MM.1S (cell line): ENCODE measurements at places on chromosomes 6 and 20.

- H3K27me3 ChIP-seq: no peaks in the 10 kb centered on the region
- no peak overlapping the region for H3K4me3 ChIP-seq
- no peak for DNase-seq
Measured at GRCh38 chr6:55794136-55794812, 81.1 kb downstream of the BMP5 start.

GRCh38 chr6:74289884-74290283 is 593.9 kb downstream of the CD109 start:
- no peak for DNase-seq
- H3K27me3 ChIP-seq: no peaks in the 10 kb centered on the region
- no peak overlapping the region for H3K27ac ChIP-seq
- H3K4me3 ChIP-seq: no peak overlapping the region

DNA sequence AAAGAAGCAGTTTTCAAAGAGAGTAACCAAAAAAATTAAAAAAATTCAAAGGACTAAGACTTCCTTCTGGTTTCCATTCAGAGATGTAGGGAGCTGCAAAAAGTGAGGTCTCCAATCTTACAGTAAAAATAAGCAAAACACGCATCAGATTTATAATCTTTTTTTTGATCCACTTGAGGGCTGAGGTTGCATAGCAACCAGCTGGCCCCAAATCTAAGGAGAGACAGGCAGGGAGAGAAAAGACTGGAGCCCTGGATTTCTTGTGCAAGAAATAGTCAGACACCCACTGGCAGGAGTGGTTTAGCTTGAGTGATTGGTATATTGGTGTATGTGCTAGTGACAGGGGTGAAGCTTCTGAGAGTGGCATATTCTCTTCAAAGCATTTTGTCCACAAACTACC is 135.9 kb upstream of the FUT9 start:
- no peak overlapping the region for H3K4me3 ChIP-seq
- no peaks in the 10 kb centered on the region for H3K4me1 ChIP-seq
- H3K36me3 ChIP-seq: no peaks in the 10 kb centered on the region
- DNase-seq: no peak
- no peaks in the 10 kb centered on the region for H3K27me3 ChIP-seq
- no peak overlapping the region for H3K27ac ChIP-seq

GRCh38 chr6:170286934-170287265 is 4.0 kb downstream of the DLL1 start:
- H3K4me1 ChIP-seq: no peaks in the 10 kb centered on the region
- H3K4me3 ChIP-seq: no peak overlapping the region
- H3K27me3 ChIP-seq: peaks cover 39% of the 10 kb centered on the region
- H3K36me3 ChIP-seq: no peaks in the 10 kb centered on the region
- no peak overlapping the region for H3K27ac ChIP-seq

- no peaks in the 10 kb centered on the region for H3K4me1 ChIP-seq
- no peaks in the 10 kb centered on the region for H3K27me3 ChIP-seq
Measured at GRCh38 chr6:27684264-27685211, 211.6 kb upstream of the ZNF184 start.

DNA sequence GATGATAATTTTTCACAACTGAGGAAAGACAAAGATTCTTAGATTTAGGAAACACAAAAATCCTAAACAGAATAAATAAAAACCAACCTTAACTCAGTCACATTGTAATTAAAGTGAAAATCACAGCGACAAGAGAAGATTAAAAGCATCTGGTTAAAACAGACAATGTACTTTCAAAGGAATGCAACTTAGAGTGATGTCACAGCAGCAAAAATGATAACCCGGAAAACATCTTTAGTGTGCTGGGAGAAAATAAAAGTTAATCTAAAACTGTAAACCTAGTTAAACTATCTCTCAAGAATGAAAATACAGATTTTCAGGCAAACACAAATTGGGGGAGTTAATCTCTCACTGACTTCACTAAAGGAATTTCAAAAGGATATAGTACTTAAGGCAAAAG is 76.8 kb upstream of the OGFRL1 start:
- H3K4me1 ChIP-seq: no peaks in the 10 kb centered on the region
- no peak overlapping the region for H3K4me3 ChIP-seq
- no peaks in the 10 kb centered on the region for H3K27me3 ChIP-seq
- no peak overlapping the region for H3K27ac ChIP-seq

- H3K4me1 ChIP-seq: no peaks in the 10 kb centered on the region
- DNase-seq: peak; percentile 43
- no peak overlapping the region for H3K4me3 ChIP-seq
- H3K27me3 ChIP-seq: no peaks in the 10 kb centered on the region
- H3K36me3 ChIP-seq: no peaks in the 10 kb centered on the region
Measured at GRCh38 chr20:21808863-21809664, 103.6 kb downstream of the PAX1 start.

GRCh38 chr6:159082039-159082815 is 37.4 kb upstream of the TAGAP start:
- H3K36me3 ChIP-seq: no peaks in the 10 kb centered on the region
- no peak overlapping the region for H3K27ac ChIP-seq
- H3K4me1 ChIP-seq: no peaks in the 10 kb centered on the region

DNA sequence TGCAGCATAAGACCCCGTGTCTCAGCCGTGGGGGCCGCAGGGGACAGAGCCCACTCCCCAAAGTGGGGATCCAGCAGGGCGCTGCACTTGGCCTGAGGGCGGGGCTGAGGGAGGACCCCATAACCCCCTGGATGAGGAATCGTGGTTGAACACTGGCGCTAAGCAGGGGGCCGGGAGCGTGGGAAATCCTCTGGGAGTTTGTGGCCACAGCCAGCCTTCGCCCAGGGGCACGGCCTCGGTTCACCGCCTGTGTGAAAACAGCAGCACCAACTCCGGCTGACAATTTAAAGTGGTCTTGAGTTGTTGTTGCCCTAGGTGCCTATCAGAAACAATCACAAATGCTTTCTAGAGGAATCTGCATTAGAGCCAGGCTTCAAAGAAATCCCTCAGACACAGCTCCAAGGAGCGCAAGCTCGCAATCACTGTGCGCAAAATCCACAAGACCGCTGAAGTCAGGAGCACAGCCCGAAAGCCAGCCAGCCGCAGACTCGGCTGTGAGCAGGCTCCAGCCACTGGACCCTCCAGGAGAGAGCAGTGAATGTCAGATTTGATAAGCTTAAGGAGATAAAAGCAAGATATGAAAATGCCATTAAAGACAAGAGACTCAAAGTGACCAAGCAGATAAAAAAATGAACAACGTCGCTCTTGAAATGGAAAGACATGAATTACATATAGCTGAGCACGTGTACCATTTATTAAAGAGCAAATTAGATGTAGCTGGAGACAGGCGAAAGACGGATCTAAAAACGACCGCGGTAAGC is 10.9 kb upstream of the RPS6KA2 start:
- no peak for DNase-seq
- H3K36me3 ChIP-seq: no peaks in the 10 kb centered on the region

DNA sequence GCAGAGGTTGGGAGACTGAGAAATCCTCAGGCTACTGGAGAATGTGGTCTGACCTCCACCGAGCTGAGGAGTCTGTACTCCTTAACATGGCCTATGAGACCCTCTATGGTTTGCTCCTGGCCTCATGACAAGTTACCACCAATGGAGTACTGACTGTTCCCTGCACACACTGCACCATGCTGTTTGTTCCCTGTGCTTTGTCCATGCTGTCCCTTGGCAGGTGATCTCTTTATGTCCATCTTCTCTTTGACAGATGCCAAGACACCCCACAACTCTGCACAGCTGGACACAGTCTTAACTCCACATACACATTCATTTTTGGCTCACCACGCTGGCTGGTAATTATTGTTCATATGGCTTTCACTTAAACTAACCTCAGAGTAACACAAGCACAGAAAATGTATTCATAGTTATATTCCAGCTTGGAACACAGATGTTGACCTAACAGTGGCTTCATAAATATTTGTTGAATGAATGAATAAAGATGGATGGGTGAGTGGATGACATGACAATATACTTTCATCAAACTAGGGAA is 258.0 kb downstream of the ATXN1 start:
- no peak overlapping the region for H3K27ac ChIP-seq
- no peak overlapping the region for H3K4me3 ChIP-seq
- H3K27me3 ChIP-seq: no peaks in the 10 kb centered on the region
- no peaks in the 10 kb centered on the region for H3K36me3 ChIP-seq
- DNase-seq: no peak

GRCh38 chr20:17460119-17460518 is 71.1 kb downstream of the BFSP1 start:
- H3K27me3 ChIP-seq: no peaks in the 10 kb centered on the region
- peak; percentile 44 for DNase-seq
- no peak overlapping the region for H3K27ac ChIP-seq
- H3K4me3 ChIP-seq: 0 out of 2 replicates have a peak overlapping the region, but pooled peaks have one; percentile 18

- peaks cover 7% of the 10 kb centered on the region; the same call in 1 of the 2 replicates for H3K4me1 ChIP-seq
- H3K27me3 ChIP-seq: no peaks in the 10 kb centered on the region
- H3K27ac ChIP-seq: no peak overlapping the region
- H3K36me3 ChIP-seq: no peaks in the 10 kb centered on the region
Measured at GRCh38 chr6:41047745-41048732, 5.0 kb upstream of the APOBEC2 start.

DNA sequence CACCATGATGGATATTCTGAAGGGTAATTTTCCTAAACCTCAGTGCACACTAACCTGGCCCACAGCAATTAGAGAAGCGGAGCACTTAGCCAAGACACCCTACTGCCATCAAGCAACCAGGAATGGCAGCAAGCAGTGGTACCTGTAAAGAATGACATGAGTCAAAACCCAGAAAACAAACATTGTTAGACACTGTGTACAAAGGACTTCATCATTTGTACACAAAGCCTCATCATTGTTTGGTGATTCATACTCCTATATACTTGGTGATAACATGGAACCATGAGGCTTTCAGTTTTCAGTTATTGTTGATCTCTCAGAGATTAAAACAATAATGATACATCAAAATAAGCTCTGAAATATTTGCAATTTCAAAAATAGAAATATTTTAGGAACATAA is 74.6 kb downstream of the MLIP start:
- H3K27ac ChIP-seq: no peak overlapping the region
- no peaks in the 10 kb centered on the region for H3K27me3 ChIP-seq
- H3K36me3 ChIP-seq: no peaks in the 10 kb centered on the region
- H3K4me1 ChIP-seq: no peaks in the 10 kb centered on the region
- DNase-seq: no peak
- no peak overlapping the region for H3K4me3 ChIP-seq

DNA sequence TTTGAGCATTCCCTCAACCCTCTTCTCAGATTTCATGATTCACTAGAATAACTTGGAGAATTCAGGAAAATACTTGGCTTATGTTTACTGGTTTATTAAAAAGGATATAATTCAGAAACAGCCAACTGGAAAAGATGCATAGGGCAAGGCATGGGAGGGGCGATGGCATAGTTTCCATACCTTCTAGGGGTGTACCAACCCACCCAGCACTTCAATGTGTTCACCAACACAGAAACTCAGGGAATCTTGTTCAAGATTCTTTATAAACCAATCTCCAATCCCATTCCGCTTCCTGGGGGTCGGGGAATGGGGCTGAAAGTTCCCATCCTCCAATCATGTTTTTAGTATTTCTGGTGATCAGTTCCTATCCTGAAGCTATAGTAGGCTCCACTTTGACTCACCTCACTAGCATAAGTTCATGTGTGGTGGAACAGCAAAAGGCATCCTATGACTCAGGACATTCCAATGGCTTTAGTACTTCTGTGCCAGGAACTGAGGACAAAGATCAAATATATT is 164.4 kb downstream of the SIM1 start:
- no peak overlapping the region for H3K27ac ChIP-seq
- H3K27me3 ChIP-seq: no peaks in the 10 kb centered on the region
- H3K4me3 ChIP-seq: no peak overlapping the region
- no peak for DNase-seq
- no peaks in the 10 kb centered on the region for H3K36me3 ChIP-seq
- no peaks in the 10 kb centered on the region for H3K4me1 ChIP-seq

DNA sequence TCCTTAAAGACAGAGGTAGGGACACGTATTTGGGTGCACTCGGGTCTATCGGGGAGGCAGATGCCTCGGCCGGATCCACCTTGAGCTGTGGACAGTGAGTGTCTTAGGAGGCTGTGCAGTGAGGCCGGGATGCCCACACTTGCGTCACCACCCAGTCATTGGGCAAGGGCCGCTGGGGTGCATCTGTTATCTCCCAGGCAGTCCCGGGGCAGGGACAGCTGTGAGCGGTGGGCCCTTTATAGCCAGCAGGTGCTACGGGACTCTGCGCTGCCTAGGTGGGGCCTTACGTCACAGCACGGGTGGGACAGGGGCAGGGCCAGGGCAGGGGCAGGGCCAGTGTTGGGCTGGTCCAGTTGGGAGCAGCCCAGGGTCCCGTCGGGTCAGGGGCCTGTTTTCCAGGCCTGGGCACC is 689 bp upstream of the COL20A1 start:
- DNase-seq: no peak
- H3K27ac ChIP-seq: no peak overlapping the region
- no peaks in the 10 kb centered on the region for H3K36me3 ChIP-seq
- peaks cover 54% of the 10 kb centered on the region for H3K27me3 ChIP-seq
- no peaks in the 10 kb centered on the region for H3K4me1 ChIP-seq
- no peak overlapping the region for H3K4me3 ChIP-seq

GRCh38 chr6:12075067-12075563 is 63.0 kb downstream of the HIVEP1 start:
- H3K27me3 ChIP-seq: no peaks in the 10 kb centered on the region
- peaks cover 6% of the 10 kb centered on the region; the same call in 1 of the 2 replicates for H3K4me1 ChIP-seq
- DNase-seq: no peak
